HepG2 (cell line): ENCODE measurements at places on chromosomes 3 and 15. TPM values are rescaled to one million over a fixed set of nuclear protein-coding genes. Genes with fewer than 3 reads are reported as not detected.

DNA sequence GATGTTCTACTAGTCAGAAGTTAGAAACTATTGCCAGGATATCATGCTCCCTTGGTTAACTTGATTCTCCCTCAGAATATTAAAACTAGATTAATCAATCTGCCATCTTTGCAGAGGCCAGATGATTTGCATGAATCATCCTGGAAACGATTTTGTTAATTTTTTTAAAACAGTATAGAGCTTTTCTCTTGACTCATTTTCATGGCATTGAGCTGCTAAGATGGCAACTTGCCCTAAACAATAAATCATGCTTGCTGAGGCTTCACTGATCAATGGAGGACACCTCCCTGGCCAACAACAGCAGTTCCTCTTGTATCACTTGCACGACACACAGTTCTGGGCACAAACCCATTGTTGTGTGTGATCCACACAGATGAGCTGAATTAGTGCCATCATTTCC lies 109.1 kb downstream of the COL6A6 start:
- no peaks in the 10 kb centered on the region for H3K27me3 ChIP-seq
- no peak for DNase-seq
- no peaks in the 10 kb centered on the region for H3K36me3 ChIP-seq
- no peaks in the 10 kb centered on the region for H3K4me1 ChIP-seq
- no peak overlapping the region for H3K27ac ChIP-seq

CCR8 gene
- not detected in 2 replicates for total RNA-seq

GP5 gene
- total RNA-seq = not detected in 2 replicates

GRCh38 chr3:127106053-127106452 lies 86.9 kb upstream of the PRR23E start:
- no peak overlapping the region for H3K4me3 ChIP-seq
- H3K4me1 ChIP-seq = no peaks in the 10 kb centered on the region
- H3K27ac ChIP-seq = no peak overlapping the region

GRCh38 chr3:28386049-28386448 lies 37.4 kb upstream of the AZI2 start:
- H3K4me3 ChIP-seq = no peak overlapping the region
- no peaks in the 10 kb centered on the region for H3K4me1 ChIP-seq
- no peak overlapping the region for H3K27ac ChIP-seq
- no peaks in the 10 kb centered on the region for H3K27me3 ChIP-seq

CYP8B1 gene
- 0.58 and 0.90 TPM in 2 replicates for total RNA-seq

SACM1L gene
- 27.8 and 37.4 TPM in 2 replicates for total RNA-seq

ZIC1 gene
- not detected in 2 replicates for total RNA-seq

GRCh38 chr15:87416591-87417257 lies 839.8 kb downstream of the NTRK3 start:
- no peaks in the 10 kb centered on the region for H3K36me3 ChIP-seq
- no peak overlapping the region for H3K27ac ChIP-seq
- H3K27me3 ChIP-seq = no peaks in the 10 kb centered on the region
- no peaks in the 10 kb centered on the region for H3K4me1 ChIP-seq

ICE2 gene
- total RNA-seq = 26.4 and 40.9 TPM in 2 replicates

LRRC34 gene
- not detected in 2 replicates for total RNA-seq
